Activated CD4-positive, alpha-beta T cell treated with anti-CD3 and anti-CD28 coated beads, Interleukin-2, amount 50 U/mL, for 4 hours (primary cell): ENCODE measurements at places on chromosomes 12 and 14.

GRCh38 chr14:55102141-55102621 is 26.9 kb upstream of the LGALS3 start:
- peak; percentile 7 for DNase-seq

- DNase-seq, result no peak
Observed at GRCh38 chr14:51609955-51610283, 41.8 kb upstream of the FRMD6 start.

DNA sequence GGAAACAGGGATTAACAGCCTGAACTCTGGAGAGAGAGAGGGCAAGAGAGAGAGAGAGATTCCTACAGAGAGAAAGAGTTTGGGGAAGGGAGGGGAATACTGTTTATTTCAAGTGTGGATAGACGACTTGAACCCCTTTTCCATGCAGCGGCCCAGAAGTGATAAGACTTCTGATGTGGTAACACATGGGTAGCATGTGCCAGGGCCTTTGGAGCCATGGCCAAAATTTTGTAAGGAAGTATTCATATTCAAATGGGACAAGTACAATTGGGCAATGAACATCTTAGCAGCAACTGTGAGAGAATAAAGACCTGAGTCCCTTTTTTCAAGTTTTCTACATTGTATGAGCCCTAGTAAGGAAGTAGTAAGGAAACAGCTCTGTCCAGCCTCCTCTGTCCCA is 42.4 kb upstream of the CCDC196 start:
- DNase-seq, result no peak

GRCh38 chr14:53127832-53128231 is 25.3 kb downstream of the DDHD1 start:
- no peak for DNase-seq

- no peak for DNase-seq
Observed at GRCh38 chr14:92659765-92660561, 88.5 kb downstream of the LGMN start.

GRCh38 chr12:57895389-57896114 is 45.8 kb upstream of the ATP23 start:
- no peak for DNase-seq

GRCh38 chr12:4286771-4287317 is 13.3 kb downstream of the CCND2 start:
- no peak for DNase-seq

GRCh38 chr12:112149596-112149995 is 24.2 kb downstream of the TRAFD1 start:
- no peak for DNase-seq

- DNase-seq, result no peak
Observed at GRCh38 chr12:21308785-21309184, 25.9 kb downstream of the SLCO1A2 start.
